ENCODE measurements at places on chromosomes 12 and 14.

DNA sequence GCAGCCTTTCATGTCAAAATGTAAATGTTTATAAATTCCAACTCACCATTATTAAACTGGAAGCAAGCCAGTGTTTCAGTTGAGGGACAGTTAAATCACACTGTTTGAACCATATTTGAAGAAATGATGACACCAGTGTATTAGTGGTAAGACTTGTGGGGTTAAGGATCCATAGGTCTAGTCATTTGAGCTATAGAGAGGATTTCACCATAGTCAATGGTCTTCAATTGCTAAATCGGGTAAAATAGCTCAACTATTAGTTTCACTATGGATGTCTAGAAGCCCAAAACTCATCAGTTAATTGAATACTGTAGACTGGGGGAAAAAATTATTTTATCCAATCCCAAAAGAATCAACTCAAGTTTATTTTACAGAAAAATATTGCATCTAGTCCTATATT lies 659.1 kb downstream of the NRXN3 start:
- DNase-seq: no peak

DNA sequence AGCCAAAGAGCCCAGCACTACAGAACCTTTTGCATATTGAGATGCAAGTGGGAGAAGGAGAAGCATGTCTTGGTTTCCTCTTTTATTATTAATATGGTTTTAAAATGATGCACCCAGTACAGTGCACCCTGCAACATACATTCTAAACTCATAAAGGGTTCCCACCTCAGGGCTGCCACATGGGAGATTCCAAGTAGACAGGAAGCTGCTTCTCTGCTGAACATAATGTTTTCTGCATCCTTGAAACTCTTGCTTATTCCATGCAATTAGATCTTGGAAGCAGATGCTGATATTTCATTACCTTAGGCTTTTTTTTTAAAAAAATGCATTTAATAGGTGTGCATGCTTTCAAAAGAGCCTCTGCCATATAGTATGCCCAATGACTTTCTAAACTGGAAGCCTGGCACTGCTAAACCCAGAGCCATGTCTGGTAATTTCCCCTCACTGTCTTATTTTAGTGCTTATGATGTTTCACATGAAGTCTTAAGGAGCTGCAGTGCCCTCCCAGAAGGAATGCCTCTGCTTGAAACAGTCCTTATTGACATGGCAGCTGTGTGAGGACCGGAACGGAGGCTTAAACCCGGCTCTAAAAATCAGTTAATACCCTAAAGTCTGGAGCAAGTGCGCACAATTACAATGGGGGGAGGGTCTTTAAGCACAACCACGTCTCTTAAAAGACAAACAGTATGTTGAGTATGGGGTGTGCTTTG lies 2.0 kb upstream of the SIX1 start:
- DNase-seq: no peak

DNA sequence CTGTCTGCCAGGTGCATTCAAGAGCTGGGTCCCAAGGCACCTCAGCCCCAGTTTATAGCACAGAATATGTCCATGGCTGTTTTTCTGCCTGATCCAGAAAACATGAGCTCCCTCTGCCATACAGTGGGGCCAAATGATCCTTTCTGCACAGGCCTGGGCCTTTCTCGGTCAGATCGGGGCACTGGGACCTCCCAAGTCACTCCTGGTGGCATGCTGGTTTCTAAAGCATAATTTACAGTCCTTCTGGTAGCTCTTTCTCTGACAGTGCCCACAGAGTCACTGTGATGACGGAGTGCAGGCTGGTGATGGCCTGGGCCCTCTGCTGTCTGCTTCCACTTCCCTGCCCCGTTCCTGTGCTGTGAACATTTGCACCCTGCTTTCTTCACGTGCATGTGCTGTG lies 99.2 kb downstream of the ADGRD1 start:
- no peak for DNase-seq

- DNase-seq: no peak
Observed at GRCh38 chr14:61147381-61147821, 133.7 kb downstream of the TMEM30B start.

- no peak for DNase-seq
Observed at GRCh38 chr14:71070169-71070568, 162.9 kb downstream of the PCNX1 start.

Data from activated CD8-positive, alpha-beta memory T cell treated with anti-CD3 and anti-CD28 coated beads for 4 hours (primary cell).